Stimulated activated naive CD4-positive, alpha-beta T cell treated with Interleukin-2 at 50 U/mL for 16 hours (primary cell): ENCODE measurements at places on chromosomes 16 and 17.
A peak's percentile ranks its signal among the peaks of the same experiment; 100 is the strongest.

GRCh38 chr17:73798111-73798748, 154.0 kb upstream of the SDK2 start:
- DNase-seq: no peak

GRCh38 chr16:88633684-88634140, 4.7 kb upstream of the IL17C start:
- DNase-seq: peak; percentile 43

DNA sequence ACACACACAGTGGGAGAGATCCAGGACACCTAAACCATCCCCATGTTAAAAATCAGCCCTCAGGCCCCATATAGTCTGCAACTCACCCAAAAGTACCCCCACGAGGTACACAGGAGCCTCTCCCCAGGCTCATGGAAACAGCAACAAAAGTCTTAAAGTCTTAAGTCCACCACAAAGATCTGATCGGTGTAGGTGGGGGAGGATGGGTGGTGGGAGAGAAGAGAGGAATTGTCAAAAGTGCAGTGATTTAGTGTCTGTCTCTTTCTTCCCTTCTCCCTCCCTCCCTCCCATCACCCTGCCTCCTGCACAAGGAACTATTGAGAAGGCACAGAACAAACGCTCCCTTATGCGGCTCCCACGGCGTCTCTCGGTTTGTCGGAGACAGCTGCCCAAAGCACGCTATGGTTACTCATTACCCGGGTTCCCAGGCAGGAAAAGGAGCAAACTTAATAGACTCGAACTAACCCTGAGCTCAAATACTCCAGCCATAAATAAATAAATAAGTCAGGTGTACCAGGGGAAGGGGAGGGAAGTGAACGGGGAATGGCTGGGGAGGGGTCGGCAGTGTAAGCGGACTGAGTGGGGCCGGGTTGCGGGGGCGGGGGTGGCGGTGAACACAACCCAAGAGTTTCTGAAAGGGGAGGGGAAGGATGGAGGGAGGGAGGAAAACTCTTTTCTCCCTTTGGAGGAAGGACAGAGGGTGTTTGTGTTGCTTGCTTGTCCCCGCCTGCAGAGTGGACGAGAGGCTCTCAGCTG, 477.4 kb downstream of the SLC39A11 start:
- no peak for DNase-seq

- no peak for DNase-seq
Observed at GRCh38 chr17:72984926-72985325, 107.6 kb downstream of the SLC39A11 start.

- peak; percentile 96 for DNase-seq
Observed at GRCh38 chr16:67719048-67719777, at the start of gene GFOD2. Gene GFOD2 (minus strand): TSS chr16:67719316. CDS start chr16:67685715, 33,601 bp downstream.

- no peak for DNase-seq
Observed at GRCh38 chr17:81991684-81992305, 14.4 kb downstream of the ASPSCR1 start.

DNA sequence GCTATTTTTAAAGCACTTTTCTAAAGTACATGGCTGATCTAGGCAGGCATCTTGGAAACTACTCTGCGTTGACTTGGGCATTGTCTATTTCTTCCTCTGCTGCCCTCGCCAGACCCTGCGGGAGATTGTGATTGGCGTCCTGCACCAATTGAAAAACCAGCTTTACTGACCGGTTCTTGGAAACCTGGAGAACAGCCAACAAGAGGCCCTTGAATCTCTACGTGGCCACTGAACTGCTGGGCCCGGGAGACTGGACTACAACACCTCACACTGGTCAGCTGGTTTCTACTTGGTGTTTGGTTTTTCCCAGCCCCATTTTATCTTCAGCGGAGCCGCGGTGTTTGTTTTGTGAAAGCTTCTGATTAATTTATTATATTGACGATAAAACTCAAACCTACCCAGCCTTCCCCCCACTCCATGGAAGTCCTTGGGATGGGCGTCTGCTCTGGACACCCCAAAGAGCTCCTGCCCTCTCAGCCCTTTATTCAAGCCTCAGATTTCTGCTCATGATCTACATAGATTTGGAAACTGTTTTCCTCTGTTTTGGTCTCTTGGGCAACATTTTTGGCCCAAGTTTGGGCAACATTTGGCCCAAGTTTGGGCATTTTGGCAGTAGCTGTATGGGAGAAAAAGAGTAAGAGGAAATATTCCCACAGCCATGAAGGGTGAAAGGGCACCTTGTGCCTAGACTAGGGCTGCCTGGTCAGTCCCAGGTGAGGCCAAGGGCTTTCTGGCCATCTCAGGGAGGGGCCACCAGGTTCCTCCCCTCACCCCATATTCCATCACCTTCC, 4.7 kb downstream of the MLX start:
- DNase-seq: no peak

DNA sequence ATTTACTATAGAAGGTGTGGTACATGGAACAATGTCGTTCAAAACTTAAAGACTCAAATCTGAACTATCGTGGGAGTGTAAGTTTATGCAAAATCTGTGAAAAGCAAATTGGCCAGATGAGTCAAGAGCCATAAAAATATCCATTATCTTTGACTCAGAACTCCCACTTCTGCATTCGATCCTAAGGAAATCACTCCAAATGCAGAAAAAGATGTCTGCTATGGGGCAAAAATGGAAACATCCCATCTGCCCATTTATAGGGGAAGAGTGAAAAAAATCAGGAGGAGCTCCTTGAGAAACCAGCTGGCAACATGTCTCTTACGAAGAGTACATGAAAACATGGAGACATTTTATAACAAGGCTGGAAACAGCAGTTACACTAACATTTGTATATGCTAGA, 43.6 kb upstream of the CCDC182 start:
- DNase-seq: no peak

DNA sequence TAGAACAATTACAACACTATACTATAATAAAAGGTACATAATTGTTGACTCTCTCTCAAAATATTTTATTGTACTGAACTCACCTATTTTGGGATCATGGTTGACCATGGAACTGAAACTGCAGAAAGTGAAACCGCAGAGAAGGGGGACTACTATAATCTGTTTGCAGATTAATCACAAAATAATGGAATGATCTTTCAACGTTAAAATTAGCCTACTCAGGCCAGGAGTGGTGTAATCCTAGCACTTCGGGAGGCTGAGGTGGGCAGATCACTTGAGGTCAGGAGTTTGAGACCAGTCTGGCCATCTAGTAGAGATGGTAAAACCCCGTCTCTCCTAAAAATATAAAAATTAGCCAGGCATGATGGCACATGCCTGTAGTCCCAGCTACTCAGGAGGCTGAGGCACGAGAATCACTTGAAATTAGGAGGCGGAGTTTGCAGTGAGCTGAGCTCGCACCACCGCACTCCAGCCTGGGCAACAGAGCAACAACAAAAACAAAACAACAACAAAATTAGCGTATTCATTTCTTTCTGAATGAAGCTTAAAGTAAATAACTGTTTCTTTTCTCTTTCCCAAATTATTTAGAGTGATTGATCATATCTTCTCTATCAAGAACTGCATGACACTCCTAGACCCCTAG, 45.6 kb downstream of the IKZF3 start:
- no peak for DNase-seq

DNA sequence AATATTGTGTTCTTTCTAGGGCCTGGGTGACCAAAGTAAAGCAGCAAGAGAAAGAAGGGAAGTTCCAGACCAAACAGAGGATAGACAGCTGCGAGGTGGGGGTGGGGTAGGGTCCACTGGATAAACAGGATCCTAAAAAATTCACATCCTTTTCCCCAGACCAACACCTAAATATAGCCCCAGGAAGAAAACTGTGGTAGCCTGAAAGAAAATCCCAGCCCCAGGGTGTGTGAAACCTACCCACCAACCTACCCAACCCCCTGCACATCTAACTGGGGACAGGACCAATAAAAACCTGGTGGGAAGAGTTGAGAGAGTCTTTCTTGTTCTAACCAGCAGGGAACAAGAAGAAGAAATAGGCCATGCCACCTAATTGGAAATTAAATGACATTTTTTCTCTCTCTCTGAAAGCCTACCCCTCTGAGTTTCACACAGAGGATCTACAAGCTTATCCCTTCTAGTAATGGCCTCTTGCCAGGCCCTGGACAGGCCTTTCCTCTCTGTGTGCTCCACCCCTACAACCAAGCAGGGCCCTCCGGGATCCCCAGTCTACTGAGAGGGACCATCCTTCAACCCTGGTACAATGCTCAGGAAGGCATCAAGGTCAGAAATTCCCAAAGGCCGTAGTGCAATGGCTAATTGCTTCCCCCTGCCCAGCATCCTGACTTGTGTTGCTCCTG, 12.0 kb downstream of the MYO18A start:
- DNase-seq: no peak

- DNase-seq: no peak
Observed at GRCh38 chr17:75557852-75558665, 29.5 kb upstream of the MYO15B start.

GRCh38 chr16:9275377-9275776, 183.9 kb downstream of the HAPSTR1 start:
- no peak for DNase-seq

GRCh38 chr16:50917950-50918703, 176.2 kb downstream of the CYLD start:
- no peak for DNase-seq

- DNase-seq: no peak
Observed at GRCh38 chr17:5950878-5951277, 119.3 kb upstream of the WSCD1 start.

DNA sequence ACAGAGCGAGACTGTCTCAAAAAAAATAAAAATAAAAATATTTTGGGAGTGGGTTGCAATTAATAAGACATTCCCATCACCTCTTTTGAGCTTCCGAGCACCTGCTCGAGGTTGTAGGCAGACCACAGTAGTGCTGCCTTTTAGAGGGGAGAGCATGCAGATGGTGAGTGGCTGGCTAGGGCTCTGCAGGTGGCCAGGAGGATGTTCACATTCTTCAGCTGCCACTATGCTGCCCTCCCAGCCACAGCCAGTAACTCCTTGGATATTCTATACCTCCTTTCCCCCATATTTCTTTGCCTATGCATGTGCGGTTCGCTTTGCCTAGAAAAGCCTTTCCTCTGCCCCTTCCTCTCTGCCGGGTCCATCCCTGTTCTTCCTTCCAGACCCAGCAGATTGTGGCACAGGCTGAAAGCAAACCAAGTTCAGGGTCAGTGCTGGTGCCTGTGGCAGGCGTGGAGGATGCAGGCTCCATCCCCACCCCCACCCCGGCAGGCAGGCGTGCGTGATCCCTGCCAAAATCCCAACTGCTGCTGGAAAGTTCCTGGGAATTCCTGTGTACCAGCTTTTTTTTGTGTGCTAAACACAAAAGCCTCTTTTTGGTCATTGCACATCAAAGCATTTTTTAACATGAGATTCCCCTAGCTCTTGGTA, 33.8 kb upstream of the CMIP start:
- no peak for DNase-seq

DNA sequence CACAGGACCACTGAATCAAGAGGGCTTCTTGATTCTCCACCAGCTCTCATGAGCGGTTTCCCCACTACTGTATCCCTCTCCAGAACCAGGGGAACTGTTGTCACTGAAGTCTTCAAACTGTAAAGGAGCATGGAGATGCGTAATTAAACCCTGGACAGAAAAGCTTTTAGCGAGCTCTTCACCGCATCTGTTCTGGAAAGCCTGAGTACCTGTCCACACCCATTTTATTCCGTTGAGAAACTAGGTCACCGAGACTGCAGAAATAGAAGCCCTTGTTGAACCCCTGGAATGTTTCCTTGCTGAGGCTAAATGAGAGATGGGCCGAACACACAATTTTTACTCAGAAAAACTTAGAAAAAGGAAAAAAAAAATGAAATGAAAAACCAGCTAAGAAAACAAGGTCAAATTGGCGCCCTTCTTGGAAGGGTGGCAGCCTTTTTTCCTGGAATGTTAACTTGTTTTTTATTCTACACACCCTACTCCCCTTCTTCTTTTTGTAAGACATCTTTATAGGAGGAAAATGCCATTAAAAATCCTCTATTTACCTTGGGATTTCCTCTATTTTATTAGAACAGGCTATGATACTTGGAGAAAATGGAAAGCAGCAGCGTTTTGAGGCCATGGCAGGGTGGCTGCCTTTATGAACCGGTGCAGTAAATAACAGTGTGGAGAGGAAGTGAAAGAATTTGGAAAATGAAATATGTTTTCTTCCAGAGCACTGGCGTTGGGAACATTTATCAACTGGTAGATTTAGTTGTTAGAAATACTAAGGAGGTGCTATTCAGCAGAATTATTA, 52.6 kb upstream of the CRISPLD2 start:
- no peak for DNase-seq

DNA sequence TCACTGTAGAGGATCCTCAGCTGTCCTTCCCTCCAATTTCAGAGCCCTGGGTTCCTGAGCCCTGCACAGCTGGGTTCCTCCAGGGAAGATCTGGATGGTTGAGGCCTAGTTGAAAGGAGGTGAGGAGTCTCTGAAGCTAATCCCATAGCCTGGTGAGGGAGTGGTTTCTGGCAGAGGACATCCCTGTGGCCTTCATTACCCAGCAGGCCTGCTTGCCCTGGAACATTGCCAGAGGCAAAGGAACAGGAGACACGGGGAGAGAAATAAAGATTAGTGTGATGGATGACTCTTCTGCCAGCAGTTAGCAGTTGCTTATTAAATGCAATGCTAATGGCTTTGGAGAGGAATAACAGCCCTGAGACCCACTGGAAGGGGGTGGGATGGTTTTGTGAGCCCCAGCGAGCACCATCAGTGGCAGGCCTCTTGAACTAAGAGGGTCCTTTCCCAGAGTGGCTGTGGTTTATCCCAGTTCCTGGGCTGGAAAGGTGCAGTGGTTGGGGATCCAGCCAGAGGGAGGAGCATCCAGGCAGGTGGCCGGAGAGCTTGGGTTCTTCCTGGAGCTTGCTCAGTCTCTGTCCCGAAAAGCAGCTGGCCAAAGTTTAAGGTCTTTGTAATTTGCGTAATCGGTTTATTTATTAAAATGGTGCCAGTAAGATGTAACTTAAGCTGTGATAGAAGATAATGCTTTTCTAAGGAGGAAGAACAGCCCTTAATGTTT, 209.7 kb downstream of the CCDC182 start:
- no peak for DNase-seq

DNA sequence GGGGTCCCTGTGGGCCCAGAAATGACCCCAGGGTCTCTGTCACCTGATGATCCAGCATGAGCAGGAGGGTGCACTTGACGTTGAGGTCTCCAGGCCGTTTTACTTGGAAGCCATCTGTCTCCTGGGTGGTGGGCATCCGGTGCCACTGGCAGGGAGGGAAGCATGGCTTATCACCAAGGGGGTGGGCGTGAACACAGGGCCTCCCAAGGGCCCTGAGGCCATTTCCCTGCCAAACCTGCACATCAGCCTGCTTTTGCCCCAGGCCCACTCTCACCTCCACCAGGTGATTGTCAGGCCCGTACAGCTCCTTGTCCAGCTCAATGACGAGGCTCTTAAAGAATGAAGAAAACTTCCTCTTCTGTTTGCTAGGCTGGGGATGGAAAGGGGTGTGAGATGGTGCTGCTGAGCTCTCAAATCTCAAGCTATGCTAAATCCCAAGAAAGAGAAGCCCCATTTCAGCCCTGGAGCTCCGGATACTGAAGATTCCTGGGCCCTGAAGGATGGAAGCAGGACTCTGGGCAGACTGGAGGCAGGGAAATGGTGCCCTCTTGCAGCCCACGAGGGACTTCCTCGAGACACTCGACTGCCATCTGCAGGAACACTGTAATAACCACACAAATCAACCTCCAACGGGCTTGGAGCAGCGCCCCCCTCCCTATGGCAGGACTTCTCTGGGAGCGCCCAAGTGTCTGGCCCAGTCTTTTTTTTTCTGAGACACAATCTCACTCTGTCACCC, 7.1 kb upstream of the FTSJ3 start:
- peak; percentile 66 for DNase-seq
